ENCODE measurements at places on chromosomes 5 and 9.

GRCh38 chr5:103133231-103133630, 13.1 kb downstream of the PPIP5K2 start:
- DNase-seq: no peak

DNA sequence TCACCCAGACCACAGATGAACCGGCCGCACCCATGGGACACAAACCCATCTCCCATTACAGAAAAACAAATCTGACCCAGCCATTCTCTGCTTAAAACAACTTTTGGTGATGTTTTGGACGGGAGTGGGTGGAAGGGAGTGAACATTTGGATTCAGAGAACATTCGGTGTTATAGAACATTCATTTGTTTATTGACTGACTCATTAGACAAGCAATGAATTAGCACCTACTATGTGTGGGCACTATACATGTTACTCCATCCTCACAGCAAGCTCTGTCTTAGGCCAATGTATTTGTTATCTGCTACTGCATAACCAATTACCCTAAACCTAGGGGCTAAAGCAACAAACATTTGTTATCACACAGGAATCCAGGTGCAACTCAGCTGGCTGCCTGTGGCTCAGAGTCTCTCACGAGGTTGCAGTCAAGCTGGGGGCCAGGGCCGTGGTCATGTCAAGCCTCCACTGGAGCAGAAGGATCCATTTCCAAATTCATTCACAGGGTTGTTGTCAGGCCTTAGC, 5.1 kb upstream of the ERGIC1 start:
- no peak for DNase-seq

DNA sequence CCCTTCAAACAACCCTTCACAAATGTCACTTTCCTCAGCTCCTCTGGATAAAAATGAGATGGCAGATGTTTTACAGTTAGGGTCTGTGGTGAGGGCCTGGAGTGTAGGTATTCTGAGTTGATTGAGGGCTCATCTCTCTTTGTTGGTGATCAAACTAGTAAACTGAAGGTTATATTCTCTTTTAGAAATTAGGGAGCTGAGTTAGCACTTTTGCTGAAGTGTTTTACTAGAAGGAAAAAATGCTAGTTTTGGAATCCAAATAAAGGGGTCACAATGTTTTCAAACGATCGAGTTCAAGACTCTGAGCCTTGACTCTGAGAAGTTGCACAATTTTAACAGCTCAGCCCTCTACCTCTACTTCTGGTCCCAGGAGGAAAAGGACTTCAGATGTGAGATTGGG, 23.4 kb downstream of the RHOBTB3 start:
- no peak for DNase-seq

DNA sequence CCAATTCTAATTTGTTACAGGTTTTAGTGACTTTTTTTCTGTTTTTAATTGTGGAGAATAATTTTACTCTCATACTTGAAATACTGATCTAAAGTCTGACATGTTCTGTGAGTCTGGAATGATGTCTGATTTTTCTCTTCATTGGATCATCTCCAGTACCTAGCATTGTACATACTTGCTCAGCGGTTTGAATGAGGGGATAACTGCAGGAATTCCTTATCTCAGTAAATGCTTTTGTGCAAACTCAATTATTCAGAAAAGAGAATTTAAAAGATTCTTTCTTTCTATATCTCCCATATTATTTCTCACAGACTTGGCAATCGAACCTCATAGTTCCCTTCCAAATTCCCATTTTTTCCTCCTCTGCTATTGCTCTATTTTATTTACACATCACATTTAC, 397.9 kb upstream of the SGCD start:
- DNase-seq: no peak

DNA sequence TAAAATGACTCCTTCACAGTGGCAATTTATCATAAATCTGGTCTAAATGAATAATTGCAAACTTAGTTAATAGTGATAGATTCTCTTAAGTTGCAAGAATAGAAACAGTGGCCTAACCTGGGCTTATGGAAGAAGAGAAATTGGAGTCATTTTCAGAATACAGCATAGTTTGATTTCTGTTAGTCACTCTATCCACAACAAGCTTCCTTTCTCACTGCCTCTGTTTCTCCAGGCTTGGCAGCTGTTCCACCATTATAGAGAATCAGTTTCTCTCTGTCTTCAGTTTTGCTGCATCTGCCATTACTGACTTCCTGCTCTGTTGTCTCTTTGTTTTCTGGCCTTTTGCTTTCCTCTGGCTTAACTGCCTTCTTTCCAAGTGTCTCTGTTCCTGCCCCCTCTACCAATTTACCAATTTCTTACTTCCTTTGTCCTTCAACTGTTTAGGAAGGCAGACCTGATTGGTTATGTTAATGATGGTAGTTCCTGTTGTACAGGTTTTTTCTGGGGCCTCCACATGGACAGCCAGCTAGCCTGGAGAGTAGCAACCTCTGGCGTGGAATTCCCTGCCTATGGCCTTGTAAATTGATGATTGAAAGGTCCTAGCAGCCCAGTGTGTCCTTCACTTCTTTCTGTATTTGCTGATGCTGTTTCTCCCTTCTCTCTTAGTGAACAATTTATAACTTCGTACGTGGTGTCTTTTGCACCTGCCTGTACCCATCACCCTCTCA, 75.9 kb upstream of the RASGRF2 start:
- no peak for DNase-seq

DNA sequence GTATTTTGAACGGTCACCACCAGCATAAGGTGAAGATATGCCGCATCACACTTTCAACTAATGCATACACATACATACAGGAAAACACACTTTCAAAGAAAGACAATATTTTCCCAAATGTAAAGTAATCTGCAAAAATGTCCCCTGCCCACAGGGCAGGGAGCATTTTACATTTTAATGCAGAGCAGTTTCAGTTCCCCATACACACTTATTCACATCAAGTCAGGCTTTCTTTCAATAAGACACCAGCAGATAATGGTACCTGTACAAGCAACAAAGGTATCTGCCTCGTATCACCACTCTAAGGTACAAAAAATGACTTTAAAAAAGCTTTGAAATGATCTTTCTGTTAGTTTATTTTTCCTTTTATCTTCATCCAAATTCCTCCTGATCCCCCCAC, 247.1 kb upstream of the CCNG1 start:
- no peak for DNase-seq
